ENCODE measurements at places on chromosomes 5 and 9.

- DNase-seq: no peak
These were observed 23.8 kb downstream of the KLF4 start for GRCh38 chr9:107465467-107466451.

GRCh38 chr9:95753762-95754465 is 121.6 kb upstream of the ERCC6L2 start:
- DNase-seq: peak; percentile 72

DNA sequence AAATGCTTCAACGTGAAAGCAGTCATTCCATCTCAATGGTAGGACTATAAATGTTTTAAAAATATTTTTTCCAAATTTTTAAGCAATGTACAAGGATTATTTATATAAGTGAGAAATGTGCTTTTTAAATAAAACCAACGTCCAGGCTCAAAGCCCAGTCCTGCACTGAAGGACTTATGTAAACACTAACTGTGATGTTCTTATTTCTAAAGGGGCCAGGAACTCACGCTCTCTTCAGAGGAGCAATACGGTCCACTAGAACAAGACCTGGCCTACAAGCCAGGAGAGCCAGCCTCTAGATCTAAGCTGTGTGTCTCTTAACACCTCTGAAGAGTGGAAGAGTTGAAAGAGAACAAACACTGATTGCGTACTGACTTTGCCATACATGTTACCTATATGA is 12.1 kb downstream of the TTLL11 start:
- no peak for DNase-seq

DNA sequence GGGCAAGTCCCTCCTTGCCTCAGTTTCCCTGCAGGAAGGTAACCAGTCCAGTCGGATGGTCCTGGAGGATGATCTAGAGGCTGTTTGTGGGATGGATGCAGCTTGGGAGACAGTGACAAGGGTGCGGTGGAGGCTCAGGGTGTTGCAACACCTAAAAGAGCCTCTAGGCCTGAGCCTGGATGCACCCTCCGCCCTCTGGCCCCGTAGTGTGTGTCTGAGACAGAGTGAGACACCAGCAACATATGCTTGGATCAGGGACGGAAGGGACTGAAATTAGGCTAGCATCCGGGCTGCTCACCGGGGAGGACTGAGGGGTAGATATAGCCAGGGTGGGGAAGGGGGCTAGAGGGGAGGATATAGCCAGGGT is 1.1 kb downstream of the CRAT start:
- no peak for DNase-seq

DNA sequence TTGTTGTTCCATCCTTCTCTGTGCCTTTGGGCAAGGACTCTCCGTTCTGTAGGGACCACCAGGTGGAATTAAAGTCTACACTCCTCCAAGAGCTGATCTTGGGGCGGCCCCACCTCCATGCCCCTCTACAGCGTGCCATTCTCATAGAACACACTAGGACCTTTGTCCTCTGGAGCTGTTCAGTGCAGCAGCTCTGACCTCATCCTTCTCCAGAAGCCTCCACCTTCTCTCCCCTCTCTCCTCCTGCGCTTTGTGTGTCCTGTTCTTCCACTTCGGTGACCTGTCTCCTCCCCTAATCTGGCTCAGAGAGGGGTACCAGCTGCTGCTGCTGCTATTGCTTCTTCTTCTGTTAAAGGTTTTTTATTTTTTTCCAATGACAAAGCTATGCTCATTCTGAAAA is 1.8 kb upstream of the MACROH2A1 start:
- DNase-seq: no peak

All from OCI-M1 (cell line).